ENCODE measurements at places on chromosomes 7 and 10.

GRCh38 chr10:69472544-69472943, 21.3 kb downstream of the TSPAN15 start:
- DNase-seq, result no peak

- no peak for DNase-seq
Observed at GRCh38 chr10:97903128-97904017, 53.7 kb downstream of the GOLGA7B start.

GRCh38 chr10:11908536-11908935, 85.4 kb downstream of the PROSER2 start:
- DNase-seq, result no peak

- no peak for DNase-seq
Observed at GRCh38 chr7:106770191-106770590, 94.9 kb upstream of the PIK3CG start.

DNA sequence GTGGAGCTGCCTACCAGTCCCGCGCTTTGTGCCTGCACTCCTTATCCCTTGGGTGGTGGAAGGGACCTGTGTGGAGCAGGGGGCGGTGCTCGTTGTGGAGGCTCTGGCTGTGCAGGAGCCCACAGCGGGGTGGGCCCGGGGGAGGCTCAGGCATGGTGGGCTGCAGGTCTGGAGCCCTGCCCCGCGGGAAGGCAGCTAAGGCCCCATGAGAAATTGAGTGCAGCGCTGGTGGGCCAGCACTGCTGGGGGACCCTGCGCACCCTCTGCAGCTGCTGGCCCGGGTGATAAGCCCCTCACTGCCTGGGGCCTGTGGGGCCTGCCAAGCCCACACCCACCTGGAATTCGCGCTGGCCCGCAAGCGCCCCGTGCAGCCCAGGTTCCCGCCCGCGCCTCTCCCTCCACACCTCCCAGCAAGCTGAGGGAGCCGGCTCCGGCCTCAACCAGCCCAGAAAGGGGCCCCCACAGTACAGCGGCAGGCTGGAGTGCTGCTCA, 859.6 kb upstream of the KCND2 start:
- no peak for DNase-seq

DNA sequence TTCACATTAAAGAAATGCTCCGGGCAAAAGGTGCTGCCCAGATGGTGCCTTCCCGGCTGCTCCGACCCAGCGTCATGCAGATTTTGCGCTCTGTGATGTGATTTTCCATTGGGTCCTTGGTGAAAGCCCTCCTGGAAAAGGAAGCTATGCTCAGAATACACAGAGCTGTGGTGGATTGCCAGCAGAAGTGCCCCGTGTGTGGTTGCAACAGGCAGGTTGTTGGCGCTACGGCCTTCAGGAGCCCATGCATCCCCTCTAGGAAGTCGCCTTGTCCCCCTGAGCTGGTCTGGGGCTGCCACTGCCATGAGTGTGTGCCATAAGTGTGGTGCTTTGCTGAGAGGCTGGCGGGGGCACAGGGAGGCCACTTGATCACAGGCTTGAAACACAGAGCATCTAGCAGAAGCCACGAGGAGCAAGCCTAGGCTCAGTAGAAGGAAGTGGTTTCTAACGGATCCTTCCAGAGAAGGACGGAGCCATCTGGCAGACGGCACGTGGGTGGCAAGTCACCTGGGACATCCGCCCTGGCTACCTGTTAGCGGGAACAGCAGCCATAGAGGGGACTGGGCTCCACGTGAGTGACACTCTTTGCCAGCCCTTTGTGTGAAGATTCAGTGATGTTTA, 210.9 kb downstream of the CUX1 start:
- no peak for DNase-seq

DNA sequence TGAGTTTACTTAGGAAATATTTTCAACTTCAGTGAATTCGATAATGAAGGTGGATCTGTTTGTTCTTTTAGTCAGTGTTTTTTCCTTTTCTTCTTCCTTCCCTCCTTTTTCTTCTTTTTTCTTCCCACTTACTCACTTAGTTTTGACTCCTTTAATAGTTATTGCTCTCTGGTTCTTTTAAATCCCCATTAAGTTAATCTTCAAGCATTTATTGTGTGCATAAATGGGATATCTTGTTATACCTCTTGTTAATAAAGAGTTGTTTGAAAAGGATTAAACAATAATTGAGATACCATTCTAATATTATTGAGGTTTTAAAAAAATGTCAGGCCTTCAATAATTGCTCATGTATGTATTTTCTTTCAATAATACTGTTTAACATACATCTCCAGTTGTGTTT, 19.5 kb downstream of the STAM start:
- DNase-seq, result no peak

- DNase-seq, result no peak
Observed at GRCh38 chr7:44621750-44622103, 15.3 kb downstream of the OGDH start.

GRCh38 chr7:112266595-112267270, 60.2 kb downstream of the ZNF277 start:
- DNase-seq, result no peak

- no peak for DNase-seq
Observed at GRCh38 chr7:7257899-7258692, 75.8 kb downstream of the C1GALT1 start.

GRCh38 chr10:51747216-51747615, 47.8 kb upstream of the CSTF2T start:
- no peak for DNase-seq

DNA sequence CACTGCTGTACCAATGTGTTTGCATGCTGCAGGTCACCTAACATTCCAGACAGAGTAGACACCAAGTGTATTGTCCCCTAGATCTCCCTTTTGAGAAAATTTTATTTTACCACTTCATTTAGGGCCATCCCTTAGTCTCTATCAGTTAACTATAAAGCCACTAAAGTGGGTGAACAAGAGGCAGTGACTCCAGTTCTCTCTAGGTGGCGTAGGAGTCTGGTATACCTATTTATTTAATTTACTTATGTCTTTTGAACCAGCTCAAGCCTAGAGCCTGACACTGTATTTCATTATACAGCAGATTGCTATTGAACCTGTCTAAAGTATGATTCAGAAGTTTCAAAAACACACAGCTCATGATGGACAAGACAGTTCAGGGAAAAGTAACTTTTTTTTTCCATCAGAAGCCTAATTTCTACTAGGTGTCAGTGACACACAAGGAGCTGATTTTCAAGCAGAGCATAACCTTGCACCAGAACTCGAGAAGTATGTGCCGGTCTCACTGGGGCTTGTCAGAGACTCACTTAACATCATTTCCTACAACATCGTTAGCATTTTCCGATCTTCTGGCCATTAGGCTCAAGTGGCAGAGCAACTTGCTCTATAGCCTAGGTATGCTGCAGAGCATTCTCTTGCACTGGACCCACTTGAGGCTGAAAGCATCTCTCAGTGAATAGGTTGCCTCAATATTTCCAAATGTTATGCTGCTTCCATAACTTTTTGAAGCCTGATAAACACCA, 175.4 kb downstream of the CDC14C start:
- DNase-seq, result no peak

DNA sequence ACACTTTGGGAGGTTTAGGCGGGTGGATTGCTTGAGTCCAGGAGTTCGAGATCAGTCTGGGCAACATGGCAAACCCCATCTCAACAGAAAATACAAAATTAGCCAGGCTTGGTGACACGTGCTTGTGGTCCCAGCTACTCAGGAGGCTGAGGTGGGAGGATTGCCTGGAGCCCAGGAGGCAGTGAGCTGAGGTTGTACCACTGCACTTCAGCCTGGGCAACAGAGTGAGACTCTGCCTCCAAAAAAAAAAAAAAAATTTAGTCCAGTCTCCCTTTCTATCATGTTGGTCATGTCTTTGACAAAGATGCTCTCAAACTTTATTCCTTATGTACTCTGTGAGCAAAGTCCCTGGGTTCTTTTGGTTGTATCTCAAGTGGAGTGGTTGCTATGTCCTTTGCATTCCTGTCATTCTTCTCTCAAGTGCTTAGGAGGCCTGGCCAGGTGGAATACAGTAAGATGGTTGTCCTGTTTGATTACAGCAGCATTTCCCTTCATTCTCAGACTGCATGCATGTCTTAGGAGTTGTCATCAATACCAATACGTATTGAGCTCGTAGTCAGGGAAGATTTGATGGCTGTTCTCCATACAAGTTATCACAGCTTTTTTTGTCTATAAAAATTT, 85.7 kb downstream of the MMRN2 start:
- DNase-seq, result no peak

DNA sequence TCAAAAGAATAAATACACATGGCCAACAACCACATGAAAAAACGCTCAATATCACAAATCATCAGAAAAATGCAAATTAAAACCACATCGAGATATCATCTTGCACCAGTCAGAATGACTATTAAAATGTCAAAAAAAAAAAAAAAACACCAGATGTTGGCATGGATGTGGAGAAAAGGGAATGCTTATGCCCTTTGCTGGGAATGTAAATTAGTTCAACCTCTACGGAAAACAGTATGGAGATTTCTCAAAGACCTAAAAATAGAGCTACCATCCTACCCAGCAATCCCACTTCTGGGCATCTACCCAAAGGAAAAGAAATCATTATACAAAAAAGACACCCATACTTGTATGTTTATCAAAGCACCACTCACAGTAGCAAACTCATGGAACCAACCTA, 45.0 kb upstream of the DIP2C start:
- no peak for DNase-seq

DNA sequence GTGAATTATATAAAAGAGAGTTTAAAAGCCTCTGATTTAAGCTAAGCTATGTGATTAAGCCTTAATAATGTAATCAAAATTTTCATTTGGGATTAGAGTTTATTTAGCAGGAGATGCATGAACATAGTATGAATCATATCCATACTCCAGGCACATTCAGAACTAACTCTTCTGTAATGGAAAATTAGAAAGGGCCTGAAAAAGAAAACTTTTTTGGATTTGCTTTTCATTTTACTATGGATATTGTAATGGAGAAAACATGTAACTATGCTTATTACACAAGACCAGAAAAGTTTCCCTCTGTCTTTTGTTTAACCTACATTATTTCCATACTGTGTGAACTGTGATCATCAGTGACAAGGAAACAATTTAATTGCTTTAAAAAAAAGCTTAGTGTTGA, 22.0 kb downstream of the TES start:
- DNase-seq, result no peak

- no peak for DNase-seq
Observed at GRCh38 chr10:96261930-96262329, 9.4 kb downstream of the BLNK start.

GRCh38 chr7:47355684-47356083, 226.2 kb downstream of the TNS3 start:
- no peak for DNase-seq

- DNase-seq, result no peak
Observed at GRCh38 chr7:95609277-95609971, 13.1 kb upstream of the PDK4 start.

DNA sequence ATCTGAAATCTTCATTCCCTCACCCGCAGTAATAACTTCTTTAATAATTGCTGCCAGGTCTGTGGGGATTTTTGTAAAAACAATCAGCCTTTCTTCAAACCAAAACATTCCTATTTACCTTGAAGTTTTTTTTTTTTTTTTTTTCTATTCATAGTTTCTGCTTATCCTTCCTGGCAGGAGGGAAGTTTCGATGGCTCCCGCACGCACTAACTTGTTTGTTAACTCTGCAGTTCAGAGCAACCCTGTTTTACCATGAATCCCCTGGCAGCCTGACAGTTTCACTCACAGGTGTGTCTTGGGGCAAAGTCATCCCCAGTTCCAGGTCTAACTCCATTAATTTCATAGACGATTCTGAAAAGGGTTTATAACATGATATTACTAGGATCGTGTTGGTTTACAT, 149.3 kb downstream of the KLF6 start:
- DNase-seq, result no peak

DNA sequence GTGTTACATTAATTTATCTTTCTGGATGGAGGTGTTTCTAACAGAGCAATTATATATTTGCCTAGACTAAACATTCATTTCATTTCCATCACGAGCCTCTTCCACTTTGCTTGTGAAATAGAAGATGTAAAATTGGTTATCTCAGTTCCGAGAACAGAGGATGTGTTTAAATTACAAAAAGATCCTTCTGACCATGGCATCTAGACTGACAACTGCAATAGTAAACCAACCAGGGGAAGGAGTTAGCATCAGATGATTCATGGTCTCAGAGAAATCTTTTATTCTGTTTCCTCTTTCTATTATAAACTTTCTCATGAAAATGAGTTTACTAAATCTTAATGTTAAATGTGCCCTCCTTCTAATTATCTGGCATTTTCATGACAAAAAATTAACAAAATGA, 149.8 kb upstream of the WDR11 start:
- no peak for DNase-seq

- DNase-seq, result no peak
Observed at GRCh38 chr7:19982841-19983835, 209.7 kb upstream of the TMEM196 start.

DNA sequence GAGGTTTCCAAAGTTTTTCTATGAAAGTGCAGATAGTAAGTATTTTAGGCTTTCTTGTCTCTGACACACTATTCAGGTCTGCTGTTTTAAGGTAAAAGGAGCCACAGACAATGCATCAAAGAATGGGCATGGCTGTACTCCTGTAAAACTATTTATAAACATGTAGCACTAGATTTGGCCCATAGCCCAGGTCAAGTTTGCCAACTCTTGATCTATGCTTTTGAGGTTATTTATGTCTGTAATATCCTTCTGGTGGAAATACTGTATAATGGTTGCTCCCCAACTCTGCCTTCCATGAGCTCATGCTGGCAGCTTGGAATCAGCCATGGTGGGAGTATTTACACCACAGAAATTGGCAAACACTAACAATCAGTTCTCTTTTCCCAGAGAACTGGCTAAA, 244.6 kb downstream of the BUB3 start:
- DNase-seq, result no peak

DNA sequence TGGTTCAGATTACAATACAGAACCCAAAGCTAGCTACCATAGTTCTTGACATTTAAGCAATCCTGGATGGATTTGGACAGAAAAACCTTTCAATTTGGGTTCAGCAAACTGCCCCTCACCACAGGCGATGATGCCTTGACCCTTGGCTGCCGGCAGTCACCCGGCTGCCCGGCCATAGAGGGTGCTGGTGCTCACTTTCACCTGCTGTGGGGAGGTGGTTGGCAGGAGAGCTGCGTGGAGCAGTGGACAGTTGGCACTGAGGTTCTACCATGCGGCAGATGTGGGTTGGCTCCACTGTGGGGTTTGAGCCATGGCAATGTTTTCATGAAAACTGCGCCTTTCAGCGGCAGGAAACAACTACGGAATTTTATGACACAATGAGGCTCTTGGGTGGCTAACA, 99.5 kb downstream of the DYNC1I1 start:
- DNase-seq, result no peak

DNA sequence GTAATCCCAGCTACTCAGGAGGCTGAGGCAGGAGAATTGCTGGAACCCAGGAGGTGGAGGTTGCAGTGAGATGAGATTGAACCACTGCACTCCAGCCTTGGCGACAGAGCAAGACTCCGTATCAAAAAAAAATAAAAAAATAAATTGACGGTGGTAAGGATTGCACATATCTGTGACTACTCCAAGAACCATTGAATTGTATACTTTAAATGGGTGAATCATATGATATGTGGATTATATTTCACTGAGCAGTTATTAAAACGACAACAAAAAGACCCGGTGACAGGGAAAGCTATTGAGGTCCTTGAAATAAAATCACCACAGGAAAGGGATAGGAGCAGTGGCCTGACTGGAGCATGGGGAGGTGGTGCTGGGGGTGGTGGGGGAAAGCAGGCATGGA, 31.2 kb upstream of the COMTD1 start:
- DNase-seq, result no peak

Measured in stimulated activated CD4-positive, alpha-beta T cell treated with anti-CD3 and anti-CD28 coated beads, TNF-alpha, amount 100 ng/mL, for 1 hour (primary cell).